B cell (primary cell): ENCODE measurements at places on chromosomes 6 and 20.

- DNase-seq, result no peak
These were observed 19.1 kb upstream of the MYLIP start for GRCh38 chr6:16109659-16110305.

- DNase-seq, result no peak
These were observed 104.0 kb downstream of the PLCB4 start for GRCh38 chr20:9172851-9173250.

DNA sequence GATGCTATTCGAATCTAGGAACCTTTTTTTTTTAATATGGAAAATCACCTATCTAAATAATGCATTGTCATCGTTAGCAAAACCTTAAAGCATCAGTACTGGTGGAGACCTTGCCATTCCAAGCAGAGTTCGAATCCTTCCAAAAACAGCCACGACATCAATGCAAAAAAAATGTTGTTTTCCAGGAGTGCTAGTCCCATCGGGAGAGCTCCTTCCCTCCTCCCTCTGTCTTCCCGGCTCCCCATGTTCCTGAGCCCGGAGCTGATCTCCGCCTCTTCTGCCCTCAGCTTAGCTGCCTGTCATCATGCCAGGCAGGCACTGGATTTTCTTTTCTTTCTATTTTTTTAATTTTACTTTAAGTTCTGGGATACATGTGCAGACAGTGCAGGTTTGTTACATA lies 153.6 kb upstream of the QKI start:
- DNase-seq, result no peak

GRCh38 chr6:25032934-25033333 lies 97.2 kb upstream of the RIPOR2 start:
- no peak for DNase-seq

DNA sequence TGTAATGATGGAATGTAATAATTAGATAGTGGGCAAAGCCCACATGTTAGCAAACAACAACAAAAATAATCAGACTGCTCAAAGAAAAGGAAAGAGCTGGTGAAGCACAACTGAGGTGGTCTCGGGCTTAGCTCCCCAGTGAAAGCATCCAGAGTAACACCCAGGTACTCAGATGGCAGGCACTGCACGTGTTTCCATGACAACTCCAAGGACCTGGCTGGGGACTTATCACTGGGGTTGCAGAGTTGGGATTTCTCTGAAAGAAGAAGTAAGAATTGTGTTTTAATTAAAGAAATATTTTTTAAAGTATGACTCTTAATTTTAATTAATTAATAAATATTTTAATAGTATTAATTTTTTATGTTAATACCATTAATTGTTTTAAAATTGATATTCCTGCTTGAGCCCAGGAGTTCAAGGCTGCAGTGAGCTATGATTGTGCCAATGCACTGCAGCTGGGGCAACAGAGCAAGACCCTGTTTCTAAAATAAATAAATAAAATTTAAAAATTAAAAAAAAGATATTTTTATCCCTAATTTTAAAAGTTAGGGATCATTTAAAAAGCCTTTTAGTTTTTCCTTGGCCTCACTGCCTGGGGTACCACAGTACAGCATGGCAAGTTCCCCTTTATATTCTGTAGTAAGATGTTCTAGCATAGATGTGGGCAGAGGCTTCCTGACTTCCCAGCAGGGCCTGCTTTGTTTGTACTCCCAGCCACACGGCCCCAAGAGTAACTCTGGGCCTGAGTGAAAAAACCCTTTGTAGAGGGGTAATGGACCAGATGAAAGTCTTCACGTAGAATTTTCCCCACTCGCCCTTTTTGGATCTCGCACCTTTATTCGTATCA lies 42.2 kb upstream of the UST start:
- DNase-seq, result no peak

GRCh38 chr6:63346217-63346835 lies 26.5 kb upstream of the LGSN start:
- DNase-seq, result no peak

- DNase-seq, result no peak
These were observed 157.6 kb upstream of the OLIG3 start for GRCh38 chr6:137651591-137652335.

DNA sequence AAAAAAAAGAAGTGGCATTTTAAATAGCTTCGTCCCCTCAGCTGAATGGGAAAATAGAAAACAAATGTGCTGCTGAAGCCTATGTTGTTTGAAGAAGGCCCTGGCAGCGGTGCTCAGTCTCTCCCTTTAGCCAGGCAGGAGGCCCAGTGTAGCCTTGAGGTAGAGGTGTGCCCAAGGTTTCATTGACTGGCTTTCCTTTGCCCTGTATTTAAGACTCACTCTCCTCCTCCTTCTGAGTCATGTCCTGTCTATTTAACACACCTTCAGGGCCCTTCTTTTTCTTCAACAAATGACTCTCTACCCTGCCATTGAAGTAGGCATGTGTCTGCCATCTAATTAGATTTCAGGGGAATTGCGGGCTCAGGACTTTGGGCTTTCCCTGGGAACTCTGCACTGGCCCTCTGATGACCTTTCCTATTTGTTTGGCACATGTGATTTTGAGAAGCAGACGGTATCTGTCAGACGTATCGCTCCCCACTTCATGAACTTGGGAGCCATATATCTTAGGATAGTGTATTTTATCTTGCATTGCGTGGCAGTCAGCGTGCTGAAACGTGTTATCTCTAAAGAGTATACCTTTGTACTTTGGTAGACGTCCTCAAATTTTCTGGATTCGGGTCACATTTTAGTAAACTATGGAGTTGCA lies 4.3 kb downstream of the TJAP1 start:
- no peak for DNase-seq

- no peak for DNase-seq
These were observed 24.6 kb downstream of the COL11A2 start for GRCh38 chr6:33167374-33168283.

DNA sequence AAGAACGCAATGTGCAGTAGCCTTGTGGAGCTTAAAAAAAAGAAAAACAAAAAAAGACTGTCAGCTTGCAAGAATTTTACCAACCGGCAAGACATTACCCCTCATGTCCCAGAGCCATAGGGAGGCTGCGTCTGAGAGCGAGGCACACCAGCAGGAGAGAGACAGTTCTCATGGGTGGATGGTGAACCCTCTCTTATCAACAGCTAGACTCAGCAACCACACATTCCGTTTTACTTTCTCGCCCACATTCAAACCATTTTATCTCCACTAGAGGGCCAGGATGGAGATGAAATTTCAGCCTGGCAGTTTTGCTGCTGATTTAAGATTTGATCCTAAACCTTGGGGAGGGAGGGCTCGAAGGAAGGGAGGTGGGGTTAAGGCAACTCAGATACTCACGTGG lies 247.0 kb downstream of the ATXN1 start:
- peak; percentile 42 for DNase-seq

DNA sequence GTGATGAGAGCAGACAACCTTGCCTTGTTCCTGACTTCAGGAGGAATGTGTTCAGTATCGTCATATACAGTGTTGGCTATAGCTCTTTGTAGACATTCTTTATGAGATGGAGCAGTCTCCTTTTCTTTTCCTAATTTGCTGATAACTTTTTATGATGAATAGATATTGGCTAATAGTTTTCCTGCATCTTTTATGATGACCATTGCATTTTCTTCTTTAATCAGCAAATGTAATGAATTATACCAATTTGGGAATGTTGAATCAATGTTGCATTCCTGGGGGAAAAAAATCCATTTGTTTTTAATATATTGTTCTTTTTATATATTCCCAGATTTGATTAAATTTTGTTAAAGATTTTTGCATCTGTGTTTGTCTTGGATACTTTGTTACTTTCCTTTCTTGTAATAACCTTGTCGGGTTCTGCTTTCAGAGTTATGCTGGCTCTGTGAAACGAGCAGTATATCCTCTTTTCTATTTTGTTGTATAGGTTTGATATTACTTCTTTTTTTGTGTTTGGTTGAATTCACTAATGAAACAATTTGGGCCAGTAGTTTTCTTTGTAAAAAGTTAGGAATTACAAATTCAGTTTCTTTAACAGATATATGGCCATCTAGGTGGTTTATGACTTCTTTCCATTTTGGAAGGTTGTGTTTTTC lies 23.9 kb downstream of the KDM1B start:
- no peak for DNase-seq

DNA sequence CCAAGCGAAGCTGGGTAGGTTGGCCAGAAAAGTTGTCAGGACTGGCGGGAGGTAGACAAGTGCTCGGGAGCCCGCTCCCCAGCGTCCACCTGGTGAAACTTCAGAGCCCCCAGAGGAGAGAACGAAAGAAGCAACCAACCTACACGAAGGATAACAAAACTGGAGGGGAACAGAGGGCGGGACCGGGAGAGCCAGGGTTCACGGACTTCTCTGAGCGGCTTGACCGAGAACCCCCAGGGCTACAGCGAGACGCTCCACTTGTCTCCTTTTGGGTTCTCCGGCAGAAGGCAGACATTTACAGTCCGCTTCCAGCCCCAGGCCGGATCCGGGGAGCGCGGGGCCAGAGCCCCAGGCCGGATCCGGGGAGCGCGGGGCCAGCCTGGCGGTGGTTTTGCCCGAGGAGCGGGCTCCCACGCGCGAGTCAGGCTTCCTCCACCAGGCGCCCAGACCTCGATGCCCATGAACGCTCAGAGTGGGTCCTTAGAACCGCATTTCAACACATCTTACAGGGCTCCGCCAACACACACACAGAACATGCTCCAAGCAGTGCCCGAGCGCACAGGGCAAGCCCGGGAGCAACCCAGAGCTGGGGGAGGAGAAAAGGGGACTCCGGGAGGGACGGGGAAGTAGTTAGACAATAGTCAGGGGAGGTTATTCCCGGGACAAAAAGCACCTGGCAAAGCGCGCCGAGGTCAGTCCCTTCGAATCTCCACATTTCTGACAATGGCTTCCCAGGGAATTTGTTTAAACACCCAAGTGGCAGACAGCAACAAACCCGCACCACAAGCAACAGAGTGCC lies 1.1 kb downstream of the PTPRK start:
- DNase-seq, result peak; percentile 23
